Activated CD4-positive, alpha-beta T cell treated with anti-CD3 and anti-CD28 coated beads, Interleukin-2, Interleukin-6, amounts not matched to agents 100 ng/mL and 50 ng/mL, durations not matched to agents 16 hours and 8 hours (primary cell): ENCODE measurements at places on chromosomes 1 and 21.

- DNase-seq, result no peak
These were observed 1.3 kb downstream of the CLSTN1 start for GRCh38 chr1:9822490-9822889.

DNA sequence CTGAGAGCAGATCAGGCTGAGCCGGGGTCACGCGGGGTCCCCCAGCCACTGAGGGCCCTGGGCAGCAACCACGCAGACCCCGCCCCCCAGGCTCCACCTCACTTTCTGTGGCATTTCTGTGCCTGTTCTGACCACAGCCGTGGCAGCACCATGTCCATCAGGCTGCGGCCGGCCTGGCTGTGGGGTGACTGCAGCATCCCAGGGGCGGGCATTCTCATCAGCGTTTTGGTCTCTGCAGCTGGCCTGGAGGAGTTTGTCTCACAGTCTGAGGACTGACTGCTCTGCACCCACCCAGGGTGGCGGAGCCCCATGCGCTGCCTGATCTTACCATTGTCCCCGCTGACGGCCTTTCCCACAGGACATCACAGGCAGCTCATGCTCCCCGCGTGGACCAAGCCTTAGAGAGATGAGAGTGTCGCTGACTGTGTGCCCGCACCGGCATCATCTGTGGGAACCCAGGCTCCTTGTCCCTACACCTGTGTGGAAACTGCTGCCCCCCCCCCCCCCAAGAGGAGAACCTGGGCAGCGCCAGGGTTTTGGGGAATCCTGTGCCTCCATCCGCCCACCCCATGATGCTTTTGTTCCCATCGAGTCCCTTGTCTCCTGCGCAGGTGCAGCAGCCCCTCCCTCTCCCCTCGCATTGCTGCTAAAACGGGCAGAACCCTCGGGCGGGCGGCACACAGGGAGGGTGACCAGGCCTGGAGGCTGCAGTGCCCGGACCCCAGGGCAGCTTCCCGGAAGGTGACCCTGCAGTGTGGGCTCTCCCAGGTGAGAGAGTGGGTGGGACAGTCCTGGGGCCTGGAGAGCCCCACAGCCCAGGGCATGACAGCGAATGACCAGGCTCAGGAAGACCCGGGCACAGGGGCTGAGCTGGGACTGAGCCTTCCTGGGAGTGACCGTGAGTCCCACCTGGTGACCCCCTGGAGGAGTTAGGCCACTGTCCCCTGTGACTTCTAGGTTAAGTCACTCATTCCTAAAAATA, 1.8 kb downstream of the KRTAP10-1 start:
- DNase-seq, result no peak

DNA sequence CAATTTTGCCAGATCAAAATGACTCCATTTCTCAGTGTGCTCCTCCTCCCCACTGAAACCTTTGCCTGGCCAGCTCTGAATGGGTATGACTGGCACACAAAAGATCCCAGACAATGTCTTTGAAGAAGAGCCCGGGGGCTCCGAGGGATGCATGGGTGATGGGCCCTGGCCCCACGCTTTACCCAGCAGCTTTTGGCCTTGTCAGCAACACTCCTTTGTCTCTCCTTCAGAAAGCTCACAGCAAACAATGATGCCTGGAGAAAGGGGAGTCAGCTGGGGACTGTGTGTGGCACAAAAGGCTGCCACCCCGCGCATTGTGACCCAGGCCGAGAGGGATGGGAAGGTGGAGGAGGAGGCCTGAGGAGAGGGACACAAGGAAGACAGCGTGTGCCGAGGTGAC, 45.9 kb downstream of the PLXNA2 start:
- DNase-seq, result no peak

DNA sequence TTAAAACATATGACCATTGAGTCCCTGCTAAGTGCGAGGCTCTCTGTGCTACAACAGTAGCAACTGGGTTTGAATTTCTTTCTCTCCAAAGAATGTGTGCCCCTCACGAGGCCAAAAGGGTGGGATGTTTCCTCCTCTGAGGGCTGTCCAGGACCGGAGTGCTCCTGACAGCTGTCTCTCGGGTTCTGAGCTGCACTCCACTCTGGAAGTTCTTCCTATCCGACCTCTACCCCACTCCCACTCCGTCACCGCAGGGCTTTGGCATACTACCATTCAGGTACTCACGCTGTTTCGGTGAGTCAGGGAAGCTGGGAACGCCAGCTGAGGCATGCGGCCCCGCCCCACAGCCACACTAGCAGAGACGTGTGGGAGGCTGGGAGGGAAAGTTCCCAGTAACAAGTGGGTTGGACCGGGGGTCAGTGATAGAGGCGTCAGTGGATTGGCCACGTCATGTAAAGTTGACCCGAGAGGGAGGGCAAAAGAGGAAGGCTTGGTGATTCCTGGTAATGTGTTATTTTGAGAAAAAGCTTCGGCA, 705 bp upstream of the SLC50A1 start:
- peak; percentile 72 for DNase-seq

DNA sequence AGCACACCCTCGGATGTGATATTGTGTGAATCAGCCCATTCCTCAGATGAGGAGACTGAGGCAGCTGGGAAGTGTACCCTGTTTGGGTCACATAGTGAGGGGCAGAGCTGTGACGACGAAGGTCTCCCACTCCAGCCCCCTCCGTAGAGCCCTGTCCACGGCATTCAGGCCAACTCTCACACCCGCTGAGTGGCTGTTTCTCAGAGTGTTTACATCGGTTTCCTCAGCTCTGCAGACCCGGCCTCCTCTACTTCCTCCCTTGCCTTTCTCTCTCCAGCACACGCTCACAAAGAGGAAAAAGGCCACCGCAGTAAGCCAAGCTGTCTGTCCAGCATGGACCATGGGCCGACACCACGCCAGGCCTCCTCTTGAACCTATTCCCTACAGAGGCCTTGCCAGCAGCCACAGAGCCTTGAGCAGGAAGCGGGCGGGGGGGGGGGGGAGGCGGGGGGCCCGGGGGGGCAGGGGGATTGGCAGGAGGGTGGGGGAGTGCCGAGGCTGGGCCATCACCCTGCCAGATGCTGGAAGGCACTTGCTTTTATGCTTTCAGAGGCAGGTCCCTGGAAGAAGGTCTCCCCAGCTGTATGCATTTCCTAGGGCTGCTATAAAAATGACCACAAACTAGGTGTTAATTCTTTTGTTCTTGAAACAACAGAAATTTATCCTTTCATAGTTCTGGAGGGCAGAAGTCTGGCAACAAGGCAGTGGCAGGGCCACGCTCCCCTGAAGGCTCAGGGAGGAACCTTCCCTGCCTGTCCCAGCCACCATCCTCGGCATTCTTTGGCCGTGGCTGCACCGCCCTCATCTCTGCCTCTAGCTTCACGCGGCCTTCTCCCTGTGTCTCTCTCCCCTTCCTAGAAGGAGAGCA, 178.4 kb downstream of the PSMG1 start:
- DNase-seq, result no peak

- DNase-seq, result no peak
These were observed 308.0 kb downstream of the CAMTA1 start for GRCh38 chr1:7093297-7093696.

DNA sequence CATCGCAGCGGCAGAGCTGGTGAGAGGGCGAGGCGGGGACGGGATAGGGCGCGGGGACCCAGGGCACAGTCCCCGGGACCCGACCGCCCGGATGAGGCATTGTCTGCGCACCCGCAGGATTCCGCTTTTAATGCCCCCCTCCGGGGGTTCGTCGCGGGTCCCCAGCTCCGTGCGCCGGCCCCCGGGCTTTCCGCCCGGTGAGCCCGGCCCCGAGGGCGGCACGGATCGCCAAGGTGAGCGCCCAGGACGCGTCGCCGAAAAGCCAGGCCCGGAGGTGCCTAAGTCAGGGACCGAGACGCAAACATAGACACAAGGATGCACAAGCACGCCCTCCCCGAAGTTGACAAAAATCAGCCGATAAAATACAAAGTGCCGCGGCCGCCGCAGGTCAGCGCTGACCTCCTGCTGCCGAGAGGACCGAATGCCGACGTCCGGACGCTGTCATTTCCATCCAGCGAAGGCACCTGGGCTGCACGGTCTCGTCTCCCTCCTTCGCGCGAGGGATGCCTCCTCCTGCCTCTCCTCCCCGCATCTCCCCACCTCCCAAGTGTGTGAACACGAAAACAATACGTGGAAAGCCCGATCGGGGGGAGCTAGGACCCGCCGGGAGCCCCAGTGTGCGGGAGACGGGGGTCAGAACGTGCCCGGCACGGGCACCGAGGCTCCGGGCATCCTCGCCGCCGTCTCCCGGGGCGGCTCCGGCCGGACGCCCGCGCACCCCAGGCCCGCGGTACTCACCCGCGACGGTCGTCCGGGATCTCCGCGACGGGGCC, 101.1 kb upstream of the SOD1 start:
- peak; percentile 32 for DNase-seq

DNA sequence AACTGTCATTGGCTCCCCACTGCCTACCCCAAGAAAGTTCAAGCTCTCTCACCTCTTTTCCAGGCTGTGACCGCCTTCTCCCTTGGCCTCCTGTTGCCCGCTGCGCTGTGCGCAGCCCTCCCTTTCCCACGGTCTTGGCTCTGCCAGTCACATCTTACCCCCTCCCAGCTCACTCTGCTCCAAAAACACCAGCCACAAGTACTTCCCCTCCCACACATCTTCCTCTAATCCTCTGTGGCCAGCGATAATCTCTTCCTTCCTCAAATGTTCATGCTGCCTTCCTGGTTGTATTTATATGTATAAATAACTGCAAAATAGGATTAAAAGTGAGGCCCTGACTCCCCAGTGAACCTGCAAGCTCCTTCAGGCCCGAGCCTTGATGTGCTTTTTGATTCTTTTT, 81.8 kb downstream of the AJAP1 start:
- DNase-seq, result no peak

- no peak for DNase-seq
These were observed 19.5 kb downstream of the LUZP1 start for GRCh38 chr1:23149114-23149513.

- DNase-seq, result no peak
These were observed 7.9 kb downstream of the LAD1 start for GRCh38 chr1:201391225-201391624.

- DNase-seq, result no peak
These were observed 9.1 kb upstream of the ARTN start for GRCh38 chr1:43924516-43924915.

GRCh38 chr1:98121646-98122045, 200.8 kb upstream of the DPYD start:
- no peak for DNase-seq

- no peak for DNase-seq
These were observed 40.6 kb downstream of the SELL start for GRCh38 chr1:169670836-169671235.

DNA sequence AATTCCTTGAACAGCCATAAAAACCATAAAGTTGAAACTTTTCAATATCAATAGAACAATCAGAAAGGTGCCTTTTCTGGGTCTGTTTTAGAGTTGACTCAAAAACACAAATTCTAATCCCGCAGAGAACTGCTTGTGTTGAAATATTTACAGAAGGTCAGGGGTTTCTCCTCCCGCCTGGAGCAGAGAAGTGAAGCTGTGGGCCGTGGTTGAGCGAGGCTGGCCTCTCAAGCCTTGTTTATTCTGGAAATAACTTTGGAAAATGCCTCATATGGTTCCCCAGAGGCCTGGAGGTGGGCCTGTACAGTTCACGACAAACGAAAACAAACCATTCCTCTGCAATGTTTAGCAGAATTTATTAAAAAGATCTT, 90.8 kb upstream of the ERRFI1 start:
- no peak for DNase-seq

- DNase-seq, result peak; percentile 84
These were observed 14.9 kb upstream of the KCNK1 start for GRCh38 chr1:233598891-233599541.

- DNase-seq, result no peak
These were observed 2.7 kb downstream of the MAST2 start for GRCh38 chr1:45806129-45806528.

DNA sequence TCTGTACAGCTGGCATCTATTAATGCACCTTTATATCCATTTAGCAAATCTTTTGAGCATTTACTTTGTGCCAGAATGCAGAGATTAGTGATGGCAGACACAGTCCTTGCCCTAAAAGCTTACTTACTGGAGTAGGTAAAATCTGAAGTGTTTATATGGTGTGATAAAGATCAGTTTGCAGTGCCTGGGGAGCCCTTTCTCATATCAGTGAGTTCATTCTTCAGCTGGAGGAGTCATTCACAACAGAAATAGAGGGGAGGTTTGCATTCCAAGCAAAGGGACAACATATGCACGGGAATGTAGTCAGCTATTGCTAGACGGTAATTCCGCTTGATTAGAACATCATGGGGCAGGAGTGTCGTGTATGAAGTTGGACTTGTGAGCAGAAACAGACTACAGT, 8.4 kb downstream of the SLC35F3 start:
- DNase-seq, result no peak

DNA sequence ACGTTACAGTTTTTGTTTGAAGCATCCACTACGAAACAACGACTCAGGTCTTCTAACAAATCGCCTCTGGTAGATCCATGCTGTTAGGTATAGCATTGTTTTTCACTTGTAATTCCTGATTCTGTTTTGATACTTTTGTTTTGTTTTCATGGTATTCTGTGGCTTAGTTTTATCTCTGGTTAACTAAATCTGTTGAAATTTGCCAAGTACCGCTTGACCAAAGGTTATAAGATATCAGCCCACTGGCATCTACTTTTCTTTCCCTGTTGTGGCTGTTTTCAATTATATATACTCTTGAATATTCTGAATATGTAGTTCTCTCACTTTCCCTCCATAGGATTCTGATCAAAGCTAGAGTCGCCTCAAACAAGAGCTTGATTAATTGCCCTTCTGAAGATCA, 274.8 kb upstream of the C1orf105 start:
- no peak for DNase-seq

GRCh38 chr21:45309069-45309986, 21.6 kb upstream of the POFUT2 start:
- DNase-seq, result peak; percentile 49

- DNase-seq, result no peak
These were observed 481.1 kb upstream of the PTBP2 start for GRCh38 chr1:96240438-96240837.

DNA sequence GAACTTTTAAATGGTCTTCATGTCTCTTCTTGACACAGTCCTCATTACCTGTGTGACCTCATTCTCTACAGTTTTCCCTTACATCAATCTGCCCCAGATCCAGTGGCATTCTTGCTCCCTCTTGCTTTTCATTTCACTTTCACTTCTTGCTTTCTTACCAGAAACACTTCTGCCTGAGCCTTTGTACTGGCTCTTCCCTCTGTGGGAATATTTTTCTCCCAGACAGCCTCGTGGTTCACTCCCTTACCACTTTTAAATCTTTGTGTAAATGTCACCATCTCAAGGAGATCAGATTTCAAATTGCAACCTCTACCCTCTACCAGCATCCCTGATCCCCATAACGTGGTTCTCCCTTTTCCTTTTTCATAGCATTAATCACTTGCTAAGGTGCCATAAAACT, 73.2 kb downstream of the DISC1 start:
- DNase-seq, result no peak

DNA sequence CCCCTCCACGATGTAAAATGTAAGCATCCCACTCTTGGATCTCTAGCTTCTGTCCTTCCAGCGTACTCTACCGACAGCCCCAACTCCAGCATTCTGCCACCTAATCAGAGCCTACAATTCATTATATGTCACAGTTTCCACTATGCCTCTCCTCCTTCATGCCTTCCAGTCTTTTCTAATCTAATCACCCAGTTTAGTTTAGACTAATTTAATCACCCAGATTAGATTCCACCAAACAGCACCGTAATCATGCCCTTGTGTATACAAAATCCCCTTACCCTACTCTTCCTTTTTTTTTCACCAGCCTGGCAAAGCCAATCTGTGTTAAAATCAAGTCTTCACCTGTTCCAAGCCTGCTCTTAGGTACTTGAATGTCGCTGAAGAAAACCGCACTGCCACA, 49.8 kb upstream of the KANK4 start:
- no peak for DNase-seq
